ENCODE measurements at places on chromosomes 1 and 21.
A peak's percentile ranks its signal among the peaks of the same experiment; 100 is the strongest.

- DNase-seq, result no peak
Observed at GRCh38 chr1:4003846-4004505, 103.9 kb upstream of the C1orf174 start.

DNA sequence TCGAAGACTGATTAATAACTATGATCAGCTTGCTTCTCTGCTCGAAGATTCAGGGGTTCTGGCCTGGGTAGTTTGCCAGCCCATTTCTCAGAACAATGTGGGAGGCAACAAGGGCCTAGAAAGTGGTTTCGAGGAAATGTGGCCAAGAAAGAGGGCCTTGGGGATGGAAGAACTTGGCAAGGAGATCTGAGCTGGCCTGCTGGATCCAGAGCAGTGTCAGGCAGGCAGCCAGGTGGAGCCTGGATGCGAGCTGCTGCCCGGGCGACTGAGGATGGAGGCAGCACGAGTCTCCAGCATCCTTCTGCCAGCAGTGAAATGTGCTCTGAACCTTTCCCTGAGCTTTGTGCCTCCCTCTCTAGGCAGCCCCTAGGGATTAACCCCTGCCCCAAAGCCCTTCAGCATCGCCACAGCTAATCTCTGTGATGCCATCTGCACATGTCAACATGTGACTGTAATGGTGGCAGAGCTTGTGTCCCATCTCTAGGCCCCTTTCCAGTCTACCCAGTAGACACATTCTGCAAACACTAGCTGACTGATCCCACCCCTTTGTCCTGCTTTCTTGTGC, 61.0 kb upstream of the NEK2 start:
- no peak for DNase-seq

DNA sequence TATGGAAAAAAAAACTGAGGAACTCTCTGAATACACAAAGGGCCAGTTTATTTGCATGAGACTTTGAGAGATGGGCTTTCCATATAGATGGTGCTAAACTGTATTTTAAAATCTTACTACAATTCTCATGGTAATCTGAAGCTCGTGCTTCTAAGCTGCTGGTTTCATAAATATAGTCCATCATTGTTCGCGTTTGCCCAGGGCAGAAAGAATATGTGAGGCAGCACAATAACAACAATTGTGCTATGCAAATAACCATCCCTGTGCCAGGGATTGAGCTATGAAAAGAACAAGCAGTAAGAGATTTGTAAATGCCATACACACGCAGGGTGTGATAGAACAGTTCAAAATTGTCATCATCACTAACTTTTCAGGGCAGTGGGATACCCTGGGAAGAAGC, 4.9 kb upstream of the EPS15 start:
- DNase-seq, result no peak

- DNase-seq, result no peak
Observed at GRCh38 chr1:208513799-208514198, 269.6 kb upstream of the PLXNA2 start.

GRCh38 chr1:160623862-160624261, 23.0 kb downstream of the SLAMF1 start:
- DNase-seq, result no peak

GRCh38 chr1:212428496-212428895, 4.2 kb upstream of the NENF start:
- no peak for DNase-seq

DNA sequence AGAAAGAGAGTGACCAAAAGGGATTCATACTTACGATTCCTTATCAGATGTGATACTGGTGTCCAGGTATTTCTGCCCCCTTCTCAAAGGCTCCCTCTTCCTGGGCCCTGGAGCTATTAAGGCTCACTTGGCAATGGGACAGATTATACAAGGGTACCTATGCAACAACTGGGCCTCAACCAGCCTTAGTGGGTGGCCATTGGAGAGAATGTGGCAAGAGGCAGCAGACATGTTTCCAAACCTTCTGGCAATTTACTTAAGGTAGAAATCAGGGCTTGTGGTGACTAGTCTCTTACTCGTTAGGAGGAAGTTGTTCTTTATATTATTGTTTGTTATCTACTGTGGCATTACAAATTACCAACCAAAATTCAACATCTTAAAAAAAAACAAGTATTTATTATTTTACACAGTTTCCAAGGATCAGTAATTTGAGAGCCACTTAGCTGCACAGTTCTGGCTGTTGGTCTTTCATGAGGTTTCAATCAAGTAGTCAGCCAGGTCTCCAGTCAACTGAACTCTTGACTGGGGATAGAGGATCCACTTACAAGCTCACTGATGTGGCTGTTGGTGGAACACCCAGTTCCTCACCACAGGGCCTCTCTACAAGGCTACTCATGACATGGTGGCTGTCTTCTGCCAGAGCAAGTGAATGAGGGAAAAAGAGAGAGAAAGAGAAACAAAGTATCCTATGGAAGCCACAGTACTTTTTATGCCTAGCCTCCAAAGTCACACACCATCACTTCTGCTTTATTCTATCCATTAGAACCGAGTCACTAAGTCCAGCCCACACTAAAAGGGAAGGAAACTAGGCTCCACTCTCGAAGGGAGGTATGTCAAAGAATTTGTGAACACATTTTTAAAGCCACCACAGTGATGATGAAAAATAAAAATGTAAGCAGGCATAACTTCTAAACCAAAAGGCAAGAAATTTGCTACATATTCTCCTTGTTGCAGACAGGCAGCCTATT, 10.7 kb downstream of the ZNF648 start:
- no peak for DNase-seq

GRCh38 chr1:204506201-204506968, 9.8 kb upstream of the MDM4 start:
- no peak for DNase-seq

DNA sequence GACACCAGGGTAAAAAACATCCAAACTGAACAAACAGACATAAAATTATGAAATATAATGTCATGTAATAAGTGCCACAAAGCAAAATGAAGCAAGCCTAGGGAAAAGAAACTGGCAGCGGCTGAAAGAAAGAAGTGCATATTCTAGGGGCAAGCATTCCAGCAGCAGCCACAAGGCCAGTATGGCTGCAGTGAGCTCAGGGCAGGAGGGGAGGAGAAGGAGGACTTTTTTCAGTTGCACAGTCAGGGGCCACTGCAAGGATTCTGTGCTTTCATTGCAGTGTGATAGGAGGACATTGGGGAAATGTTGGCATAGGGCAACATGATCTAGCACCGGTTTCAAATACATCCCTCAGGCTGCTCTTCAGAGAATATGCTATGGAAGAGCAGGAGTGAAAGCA, 263.8 kb downstream of the NEGR1 start:
- no peak for DNase-seq

- DNase-seq, result no peak
Observed at GRCh38 chr1:231527586-231528171, 790 bp upstream of the TSNAX start.

- DNase-seq, result no peak
Observed at GRCh38 chr1:93848350-93848883, 30.6 kb downstream of the DNTTIP2 start.

- DNase-seq, result no peak
Observed at GRCh38 chr1:53140451-53140850, 2.0 kb downstream of the SLC1A7 start.

DNA sequence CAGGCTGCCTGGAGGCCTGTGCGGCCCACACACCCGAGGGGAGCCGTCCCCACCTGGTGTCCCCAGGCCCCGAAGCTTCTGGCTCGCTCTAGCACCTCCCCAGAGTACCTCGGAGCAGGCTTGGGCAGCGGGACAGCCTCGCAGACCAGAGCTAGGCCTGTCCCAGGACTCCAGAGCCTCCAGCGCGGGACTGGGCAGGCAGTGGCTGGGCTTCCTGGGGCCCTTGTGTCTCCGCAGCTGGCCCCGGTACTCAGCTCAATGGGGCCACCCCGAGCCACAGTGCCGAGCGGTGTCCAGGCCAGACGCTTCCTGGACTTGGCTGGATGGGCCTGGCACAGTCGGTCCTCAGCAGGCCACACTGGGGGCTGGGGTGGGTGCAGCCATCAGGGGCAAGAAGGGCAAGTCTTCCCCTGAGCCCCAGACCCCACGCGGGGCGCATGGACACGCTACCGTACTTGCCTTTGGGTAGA, 4.9 kb downstream of the SCNN1D start:
- DNase-seq, result no peak

GRCh38 chr1:229661022-229661877, 35.2 kb downstream of the URB2 start:
- DNase-seq, result peak; percentile 46

DNA sequence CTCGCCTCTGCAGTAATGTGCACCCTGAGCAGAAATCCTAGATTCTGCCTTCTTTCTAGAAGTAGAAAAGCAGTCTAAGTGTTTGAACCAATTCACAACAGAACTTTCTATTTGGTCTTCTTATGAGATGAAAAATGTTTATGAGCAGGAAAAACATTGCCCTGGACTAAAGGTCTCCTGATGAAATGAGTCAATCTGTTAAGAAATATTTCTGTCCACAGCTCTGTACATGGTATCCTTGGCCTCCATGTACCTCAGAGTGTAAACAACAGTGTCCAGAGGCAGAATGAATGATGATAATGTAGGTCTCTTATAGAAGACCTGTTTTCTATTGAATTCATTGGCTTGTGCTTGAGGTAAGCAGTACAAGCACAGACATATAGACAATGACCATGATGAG, 6.2 kb upstream of the APCS start:
- DNase-seq, result no peak

DNA sequence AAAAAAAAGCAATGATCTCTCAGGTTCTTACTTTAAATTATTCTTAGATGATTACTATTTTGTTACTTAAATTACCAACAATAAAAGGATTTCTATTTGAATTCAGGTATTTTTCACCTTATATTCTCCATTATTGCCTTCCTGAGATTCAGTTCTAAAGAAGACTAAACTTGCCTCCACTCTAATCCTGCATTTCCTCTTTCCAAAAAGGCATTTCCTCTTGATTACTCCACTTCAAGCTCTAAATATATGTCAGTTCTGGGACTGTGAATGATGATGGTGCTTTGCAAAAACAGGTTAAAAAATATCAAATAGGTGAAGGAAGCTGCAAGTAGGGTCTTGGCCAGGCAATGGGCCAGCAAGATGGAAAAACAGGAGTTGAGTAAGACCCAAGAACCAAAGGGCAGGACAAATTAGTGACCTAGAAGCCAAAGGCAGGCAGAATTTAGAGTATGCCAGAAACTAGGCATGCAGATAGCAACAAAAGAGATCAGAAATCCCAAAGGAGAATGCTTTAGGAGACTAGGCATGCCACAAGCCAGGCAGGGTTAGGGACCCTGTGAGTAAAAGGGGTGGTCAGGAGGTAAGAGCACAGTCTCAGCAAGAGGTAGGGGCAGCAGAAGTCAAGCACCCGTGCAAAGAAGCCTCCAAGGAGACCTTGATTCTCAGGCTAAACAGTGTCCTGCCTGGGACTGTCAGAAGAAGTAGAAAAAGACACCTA, 11.3 kb upstream of the DIPK1A start:
- no peak for DNase-seq

GRCh38 chr1:191261111-191261510, 783.4 kb upstream of the BRINP3 start:
- DNase-seq, result no peak

DNA sequence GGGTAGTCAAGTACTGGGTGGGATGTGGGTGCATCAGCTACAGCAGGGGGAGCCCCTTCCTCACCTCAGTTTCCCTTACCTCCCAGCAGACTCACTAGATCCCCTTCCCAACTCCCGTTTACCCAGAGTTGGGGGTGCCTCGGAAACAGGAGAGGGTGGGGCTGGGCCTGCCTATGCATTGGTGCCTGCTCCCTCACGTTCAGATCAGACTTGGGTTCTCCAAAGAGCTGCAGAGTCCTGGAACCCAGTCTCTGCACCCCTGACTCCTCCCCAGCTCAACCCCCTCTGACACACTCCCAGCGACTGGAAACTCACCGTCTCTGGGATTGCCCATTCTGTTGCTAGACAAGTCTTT, 6.0 kb downstream of the FOXO6 start:
- DNase-seq, result no peak

GRCh38 chr1:2927393-2928360, 93.6 kb upstream of the ACTRT2 start:
- no peak for DNase-seq

GRCh38 chr1:12230549-12231275, 882 bp downstream of the VPS13D start:
- DNase-seq, result no peak

DNA sequence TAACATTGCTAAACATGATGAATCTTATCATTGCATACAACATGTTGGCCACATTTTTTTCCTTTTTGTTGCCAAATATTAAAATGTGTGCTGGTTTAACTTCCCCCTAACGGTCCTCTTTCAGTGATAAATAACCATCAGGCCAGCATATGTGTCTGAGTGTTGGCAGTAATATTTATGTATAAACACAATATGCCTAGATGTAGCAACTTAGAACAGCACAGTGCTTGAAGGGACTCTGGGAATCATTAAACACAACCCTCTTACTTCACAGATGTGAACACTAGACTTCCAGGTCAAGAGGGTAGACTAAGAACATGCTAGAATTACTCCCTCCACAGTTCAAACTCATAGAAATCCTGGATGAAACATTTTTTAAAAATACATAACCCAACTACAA, 581.8 kb downstream of the PLPP3 start:
- DNase-seq, result no peak

DNA sequence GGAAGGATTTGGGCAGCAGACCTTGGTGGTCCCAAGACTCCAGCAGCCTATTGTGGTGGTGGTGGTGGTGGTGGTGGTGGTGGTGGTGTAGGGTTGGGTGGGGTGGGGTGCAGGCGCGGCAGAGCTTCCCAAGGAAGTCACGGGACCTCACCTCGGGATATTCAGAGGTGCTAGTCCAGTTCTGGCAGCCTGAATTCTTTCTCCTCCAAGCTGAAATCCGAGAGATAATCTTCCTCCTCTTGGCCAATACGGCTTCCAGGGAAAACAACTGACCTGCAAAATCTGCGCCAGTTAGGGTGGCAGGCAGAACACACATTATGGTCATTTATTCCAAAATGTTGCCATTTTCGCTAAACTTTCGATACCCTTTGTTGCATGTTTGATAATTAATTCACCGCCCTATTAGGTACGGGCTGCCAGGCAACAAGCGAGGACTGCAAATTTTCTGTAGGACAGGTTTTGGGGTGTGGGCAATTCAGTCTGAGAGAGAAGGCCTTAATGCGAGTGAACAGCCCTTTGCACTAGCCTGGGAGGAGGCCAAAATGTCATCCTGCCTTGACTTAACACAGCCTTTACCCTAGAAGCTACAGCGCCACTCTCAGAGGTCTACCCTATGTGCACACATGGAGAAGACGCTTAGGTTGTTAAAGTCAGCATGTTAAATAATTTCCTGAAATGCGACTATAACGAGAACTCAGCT, 33.2 kb upstream of the BSDC1 start:
- DNase-seq, result no peak

- no peak for DNase-seq
Observed at GRCh38 chr21:44773291-44773932, 28.2 kb downstream of the UBE2G2 start.

DNA sequence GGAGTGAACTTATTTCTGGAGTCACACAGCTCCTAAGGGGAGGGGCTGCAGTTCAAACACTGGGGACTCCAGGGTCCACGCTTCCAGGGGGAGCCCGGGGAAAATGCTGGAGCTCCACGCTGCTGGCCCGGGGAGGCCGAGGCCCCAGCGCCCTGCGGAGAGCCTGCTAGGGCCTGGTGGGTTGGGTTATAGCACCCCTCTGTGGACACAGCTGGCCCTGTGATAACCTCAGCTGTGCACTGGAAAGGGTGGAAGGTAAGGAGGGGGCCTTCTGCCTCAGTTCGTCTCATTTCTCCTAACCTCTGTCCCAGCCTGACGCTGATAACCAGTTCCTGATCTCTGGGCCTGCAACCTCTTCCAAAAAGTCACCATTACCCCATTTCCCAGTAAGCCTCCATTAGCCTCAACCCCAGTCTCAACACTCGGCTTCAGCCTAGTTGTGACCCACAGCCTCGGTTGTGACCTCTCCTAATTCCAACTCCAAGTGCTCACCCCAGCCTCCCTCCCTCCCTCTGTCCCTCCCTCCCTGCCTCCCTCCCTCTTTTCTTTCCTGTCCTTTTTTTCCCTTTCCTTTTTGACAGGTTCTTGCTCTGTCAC, 7.1 kb downstream of the NBL1 start:
- no peak for DNase-seq

All from activated T-helper 1 cell treated with anti-CD3 and anti-CD28 coated beads, Interleukin-2, amount 50 U/mL, for 16 hours (primary cell).